ENCODE measurements at places on chromosomes 2 and 18.

- DNase-seq = no peak
These were observed 58.2 kb downstream of the PMAIP1 start for GRCh38 chr18:59957957-59958356.

- no peak for DNase-seq
These were observed 3.8 kb downstream of the KRCC1 start for GRCh38 chr2:88051792-88052191.

DNA sequence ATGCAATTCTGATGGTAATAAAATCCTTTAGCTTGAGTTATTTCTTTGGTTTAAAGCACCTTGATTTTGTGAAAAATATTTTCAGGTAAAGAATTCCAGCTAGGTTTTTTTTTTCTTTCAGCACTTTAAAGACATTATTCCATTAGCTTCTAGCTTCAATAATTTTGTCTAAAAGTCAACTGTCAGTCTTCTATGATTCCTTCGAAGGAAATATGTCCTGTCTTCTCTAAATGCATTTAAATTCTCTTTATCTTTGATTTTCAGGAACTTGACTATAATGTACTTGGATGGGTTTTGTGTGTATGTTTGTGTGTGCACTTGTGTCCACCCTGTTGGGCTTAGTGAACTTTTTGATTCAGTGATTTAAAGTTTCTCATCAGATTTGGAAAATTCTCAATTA lies 4.7 kb downstream of the LONRF2 start:
- no peak for DNase-seq

- DNase-seq = no peak
These were observed 2.8 kb downstream of the HNMT start for GRCh38 chr2:137967042-137967441.
